T47D (cell line): ENCODE measurements at places on chromosomes 6 and 20.

GRCh38 chr6:46215213-46215612 is 44.4 kb upstream of the ENPP5 start:
- DNase-seq: no peak

DNA sequence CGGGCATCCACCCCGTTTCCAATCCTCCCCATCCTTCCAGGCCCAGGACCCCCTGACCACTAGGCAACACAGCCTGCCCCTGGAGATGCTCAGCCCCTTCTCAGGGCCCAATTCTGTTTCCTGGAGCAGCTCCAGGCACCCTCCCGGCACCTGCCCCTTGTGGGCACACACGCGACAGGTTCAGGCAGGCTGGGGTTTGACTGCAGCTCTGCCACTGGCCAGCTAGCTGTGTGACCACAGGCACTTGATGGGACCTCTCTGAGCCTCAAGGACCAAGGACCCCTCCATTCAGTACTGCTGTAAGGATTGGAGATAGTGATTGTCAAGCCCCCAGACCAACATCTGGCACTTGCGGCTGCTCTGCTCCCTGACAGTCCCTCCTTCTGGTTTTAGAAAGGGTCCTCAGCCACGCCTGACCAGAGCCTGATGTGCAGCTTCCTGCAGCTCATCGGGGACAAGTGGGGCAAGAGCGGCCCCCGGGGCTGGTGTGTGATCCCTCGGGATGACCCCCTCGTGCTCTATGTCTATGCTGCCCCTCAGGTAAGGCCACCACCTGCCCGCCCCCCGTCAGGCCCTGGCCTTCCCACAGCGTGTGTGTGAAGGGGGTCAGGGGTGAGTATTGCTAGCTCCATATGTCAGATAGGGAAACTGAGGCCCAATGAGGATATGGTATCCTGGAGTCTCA is 21.7 kb downstream of the FGD2 start:
- DNase-seq: no peak

DNA sequence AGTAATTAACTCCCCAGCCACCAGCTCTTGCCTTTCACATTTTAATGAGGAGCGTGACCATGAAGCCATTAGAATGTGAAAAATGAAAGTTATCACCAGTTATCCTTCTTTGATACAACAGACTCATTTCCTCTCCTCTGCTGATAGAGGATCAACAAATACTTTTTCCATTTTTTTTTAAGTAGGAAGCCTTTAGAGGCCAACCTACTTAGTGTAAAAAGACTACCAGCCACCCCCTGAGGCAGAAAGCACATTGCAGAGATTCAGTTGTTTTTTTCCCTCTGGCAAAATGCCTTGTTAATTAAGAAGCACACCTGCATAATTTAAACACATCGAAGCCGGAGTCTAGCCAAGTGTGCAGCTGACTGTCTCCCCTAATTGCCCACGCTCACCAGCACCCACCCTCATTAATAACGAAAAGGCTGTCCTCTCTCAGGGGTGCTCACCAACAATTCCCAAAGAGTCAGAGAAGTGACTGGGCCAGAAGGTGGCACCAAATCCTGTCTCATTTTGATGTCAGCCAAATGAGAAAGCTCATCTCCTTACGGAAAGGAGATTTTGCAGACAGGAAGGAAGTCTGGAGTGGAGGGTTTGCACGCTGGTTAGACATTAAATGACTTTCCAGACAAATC is 60.9 kb upstream of the MC3R start:
- peak; percentile 49 for DNase-seq

- no peak for DNase-seq
These were observed 114.4 kb downstream of the ADGRG6 start for GRCh38 chr6:142416179-142416578.

DNA sequence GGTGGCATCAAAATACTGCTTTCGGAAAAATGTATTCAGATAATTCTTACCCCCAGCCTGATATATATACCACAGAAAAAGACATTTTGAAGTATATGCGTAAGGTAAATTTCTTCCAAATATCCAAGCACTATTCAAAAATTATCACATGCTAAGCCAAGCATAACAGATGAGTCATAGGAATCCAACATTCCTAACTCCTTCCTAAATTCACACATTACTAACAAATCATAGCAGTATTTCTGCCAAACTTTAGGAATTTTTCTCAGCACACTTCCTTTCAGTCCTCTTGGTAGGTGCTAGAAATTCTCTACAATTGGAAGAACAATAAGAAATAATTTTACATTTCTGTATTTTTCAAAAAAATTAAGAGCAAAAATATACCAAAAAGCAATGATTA is 417.5 kb downstream of the EYS start:
- no peak for DNase-seq

GRCh38 chr6:16487996-16488674 is 249.7 kb downstream of the GMPR start:
- no peak for DNase-seq
